Adipose tissue (tissue), 3 donors: ENCODE measurements at places on chromosomes 11 and 22. TPM values are rescaled to one million over a fixed set of nuclear protein-coding genes. Genes with fewer than 3 reads are reported as not detected.

The PPP1CA gene
- polyA plus RNA-seq = 93.6 TPM

The MUC2 gene
- polyA plus RNA-seq = 0.01 TPM

The IL18 gene
- 5.5 TPM for polyA plus RNA-seq

The BUD13 gene
- polyA plus RNA-seq = 8.1 TPM

The P2RY6 gene
- 2.1 TPM for polyA plus RNA-seq

The MOV10L1 gene
- 0.92 TPM for polyA plus RNA-seq

The STK33 gene
- polyA plus RNA-seq = 4.1 TPM

The GRIA4 gene
- not detected for polyA plus RNA-seq

The NARS2 gene
- polyA plus RNA-seq = 8.2 TPM

The B3GAT3 gene
- polyA plus RNA-seq = 42.7 TPM

The PKNOX2 gene
- polyA plus RNA-seq = 1.3 TPM

The PTPN5 gene
- polyA plus RNA-seq = 0.74 TPM

The CCDC89 gene
- polyA plus RNA-seq = 0.62 TPM

The CECR2 gene
- 1.4 TPM for polyA plus RNA-seq

The MSANTD2 gene
- 5.3 TPM for polyA plus RNA-seq

The DDTL gene
- 10.6 TPM for polyA plus RNA-seq

The SCGB1D4 gene
- not detected for polyA plus RNA-seq

The DEUP1 gene
- 0.22 TPM for polyA plus RNA-seq

The TYMP gene
- polyA plus RNA-seq = 162 TPM

The PYGM gene
- polyA plus RNA-seq = 9.6 TPM
